Uterus (tissue), 4 donors: ENCODE measurements at places on chromosomes 3 and 15. TPM values are rescaled to one million over a fixed set of nuclear protein-coding genes. Genes with fewer than 3 reads are reported as not detected.

DNA sequence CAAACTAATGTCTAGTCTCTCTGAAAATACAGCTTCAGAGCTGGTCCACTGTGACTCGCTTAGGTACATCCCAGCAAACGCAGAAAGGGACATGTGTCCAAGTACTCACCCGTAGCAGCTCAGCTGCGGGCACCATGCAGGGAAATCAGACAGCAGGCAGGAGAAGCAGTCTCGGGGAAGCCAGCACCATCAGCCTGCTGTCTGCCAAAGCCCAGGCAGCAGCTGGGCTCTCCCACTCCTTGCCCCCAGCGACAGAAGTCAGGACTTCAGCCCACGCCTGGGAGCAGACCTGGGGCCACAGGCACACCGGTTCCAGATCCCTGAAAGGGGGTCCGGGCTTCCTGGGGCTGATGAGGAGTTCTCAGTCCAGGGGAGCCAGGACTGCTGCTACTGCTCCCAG is 34.9 kb downstream of the SEMA5B start:
- DNase-seq, result no peak

GRCh38 chr3:159451067-159451466 is 537.6 kb upstream of the IL12A start:
- DNase-seq, result no peak

DNA sequence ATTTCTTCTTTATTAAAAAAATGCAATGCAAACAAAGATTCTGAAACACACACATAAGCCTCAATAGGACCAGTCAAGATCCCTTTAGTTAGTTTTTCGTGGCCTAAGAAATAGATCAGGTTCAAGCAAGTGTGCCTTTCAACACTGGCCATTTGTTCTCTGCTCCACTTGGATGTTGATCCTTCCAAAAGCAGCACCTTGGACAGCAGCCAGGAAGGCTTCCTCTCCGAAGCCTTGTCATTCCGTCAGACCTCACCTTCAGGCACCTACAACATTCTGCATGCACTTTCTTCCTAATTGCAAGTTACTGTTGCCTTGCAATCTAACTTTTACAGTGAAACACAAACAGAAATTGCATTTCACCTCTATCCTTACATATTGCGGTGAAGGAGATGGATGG is 155.9 kb upstream of the FEZF2 start:
- no peak for DNase-seq

DNA sequence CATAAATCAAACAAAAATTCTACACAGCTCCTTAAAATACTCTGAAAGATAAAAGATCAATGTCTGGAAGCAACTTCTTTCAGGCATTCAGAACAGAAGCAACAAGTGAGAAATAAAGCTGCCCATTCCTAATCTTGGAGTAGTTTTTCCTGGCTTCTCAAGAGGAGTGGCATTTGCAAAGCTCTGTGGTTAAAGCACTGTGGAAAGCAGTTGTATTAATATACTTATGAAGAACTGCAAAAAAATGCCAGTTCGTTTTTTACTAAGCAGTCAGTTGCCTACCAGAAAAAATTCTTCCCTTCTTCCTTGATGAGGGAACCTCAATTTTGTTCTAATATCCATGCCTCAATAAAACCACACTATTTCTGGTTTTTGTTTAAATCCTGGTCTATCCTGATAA is 197.8 kb downstream of the TNIK start:
- no peak for DNase-seq

GRCh38 chr3:44223299-44223698 is 18.4 kb upstream of the TOPAZ1 start:
- DNase-seq, result no peak

- DNase-seq, result no peak
Measured at GRCh38 chr3:44160818-44161217, 80.9 kb upstream of the TOPAZ1 start.

DNA sequence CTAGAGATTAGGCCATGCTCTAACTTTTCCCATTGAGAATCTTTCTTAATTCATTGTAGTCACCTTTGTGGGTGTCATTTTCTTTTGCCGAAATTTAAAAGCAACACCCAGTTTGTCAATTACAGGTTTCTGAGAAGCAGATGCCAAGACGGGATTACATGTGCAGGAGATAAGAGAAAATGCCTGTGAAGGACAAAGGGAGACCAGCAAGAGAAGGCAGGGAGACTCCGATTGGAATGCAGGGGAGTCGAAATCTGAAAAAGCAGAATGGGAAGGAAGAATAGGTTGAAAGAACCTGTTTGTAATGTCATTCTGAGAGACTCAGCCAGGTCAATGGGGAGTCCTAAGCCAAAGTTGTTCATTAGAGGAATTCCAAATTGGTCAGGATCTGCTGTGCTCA is 3.6 kb upstream of the DPH6 start:
- no peak for DNase-seq

DNA sequence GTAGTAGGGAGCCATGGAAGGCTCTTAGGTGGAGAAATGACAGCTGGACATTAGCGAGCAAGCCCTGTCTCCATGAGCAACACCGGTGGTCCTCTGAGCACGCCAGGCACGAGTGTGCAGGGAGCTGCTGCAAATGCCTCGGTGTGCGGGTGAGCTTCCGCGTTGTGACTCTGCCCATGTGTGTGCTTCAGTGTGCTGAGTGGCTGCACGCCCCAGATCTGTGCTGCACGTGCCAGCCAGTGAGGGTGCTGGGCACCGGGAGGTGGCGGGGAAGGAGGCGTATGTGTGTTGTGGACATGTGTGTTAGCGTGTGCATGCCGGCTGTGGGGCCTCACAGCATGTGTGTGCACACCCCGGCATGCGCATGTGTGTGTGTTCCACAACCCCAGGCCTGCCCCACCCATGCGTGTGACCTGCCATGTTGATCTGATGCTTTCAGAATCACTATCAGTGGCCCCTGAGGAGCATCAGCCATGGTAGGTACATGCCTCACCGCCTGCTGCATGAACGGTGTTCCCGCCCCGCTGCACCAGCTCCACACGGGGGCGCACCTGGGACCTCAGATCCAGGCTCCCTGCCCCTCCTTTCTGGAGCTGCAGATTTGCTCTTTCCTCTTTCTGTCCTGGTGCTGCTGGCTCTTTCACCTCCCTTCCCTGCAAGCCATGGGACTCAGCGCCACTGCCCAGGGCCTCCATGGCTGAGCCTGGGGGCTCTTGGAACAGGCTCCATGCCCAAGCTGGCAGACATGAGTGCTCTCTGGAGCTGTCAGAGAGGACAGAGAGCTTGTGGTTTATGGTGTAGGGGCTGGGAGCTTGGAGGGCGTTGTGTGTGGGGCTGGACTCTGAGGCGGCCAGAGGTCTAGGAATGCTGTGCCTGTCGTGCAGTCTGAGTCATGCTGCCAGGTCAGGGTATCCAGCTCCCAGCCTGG is 169.4 kb downstream of the TBC1D2B start:
- DNase-seq, result no peak

GRCh38 chr3:186360779-186361178 is 1.3 kb downstream of the DGKG start:
- no peak for DNase-seq

DNA sequence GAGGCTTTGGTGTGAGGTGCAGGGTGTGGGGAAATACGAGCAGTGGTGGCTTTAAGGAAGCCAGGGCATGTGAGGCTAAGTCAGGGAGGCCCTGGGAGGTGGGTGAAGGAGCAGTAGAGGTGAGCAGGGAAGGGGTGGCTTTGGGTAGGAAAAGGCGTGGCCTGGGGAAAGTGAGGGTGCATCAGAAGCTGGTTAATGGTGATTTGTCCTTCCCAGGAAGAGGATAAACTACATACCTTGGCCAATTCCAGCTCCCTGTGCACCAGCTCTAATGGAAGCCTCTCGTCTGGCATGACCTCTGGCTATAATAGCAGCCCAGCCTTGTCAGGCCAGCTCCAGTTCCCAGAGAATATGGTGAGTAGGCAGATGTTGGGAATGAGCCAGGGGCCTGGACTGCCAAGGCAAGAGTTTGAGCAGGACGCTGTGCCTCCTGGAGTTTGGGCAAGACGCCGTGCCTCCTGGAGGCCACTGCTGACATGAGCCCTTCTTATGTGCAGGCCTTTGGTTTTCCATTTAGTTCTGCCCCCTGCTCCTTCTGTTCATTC is 41.3 kb downstream of the CDAN1 start:
- no peak for DNase-seq

GRCh38 chr15:47669221-47669620 is 48.1 kb upstream of the SEMA6D start:
- DNase-seq, result no peak

TCAIM gene
- 38.7 TPM for total RNA-seq

ITIH1 gene
- total RNA-seq, result not detected

SCAP gene
- total RNA-seq, result 61.0 TPM

ARHGEF26 gene
- total RNA-seq, result 17.0 TPM

PLSCR5 gene
- total RNA-seq, result not detected

MASP1 gene
- 121 TPM for total RNA-seq
